ENCODE measurements at places on chromosomes 3 and 15.

DNA sequence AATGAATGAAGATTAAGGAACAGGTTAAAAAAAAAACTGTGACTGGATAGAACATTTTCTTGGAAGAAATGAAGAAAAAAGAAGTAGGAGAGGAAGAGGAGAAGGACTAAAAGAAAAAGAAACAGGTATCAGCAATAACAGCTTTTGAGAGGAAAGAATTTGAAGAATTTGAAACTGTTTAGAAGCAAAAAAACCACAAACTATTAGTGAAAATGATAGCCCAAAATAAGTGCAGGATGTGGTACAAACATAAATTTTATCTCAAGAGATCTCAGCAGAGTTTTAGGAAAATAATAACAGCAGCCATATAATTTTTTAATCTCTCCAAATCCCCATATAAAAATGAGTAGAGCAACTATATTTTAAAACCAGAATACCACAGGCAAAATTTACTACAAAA lies 8.8 kb upstream of the A4GNT start:
- DNase-seq: no peak

GRCh38 chr3:24498796-24499195 lies 4.1 kb upstream of the THRB start:
- DNase-seq: no peak

GRCh38 chr3:129461022-129461421 lies 21.0 kb downstream of the IFT122 start:
- no peak for DNase-seq

DNA sequence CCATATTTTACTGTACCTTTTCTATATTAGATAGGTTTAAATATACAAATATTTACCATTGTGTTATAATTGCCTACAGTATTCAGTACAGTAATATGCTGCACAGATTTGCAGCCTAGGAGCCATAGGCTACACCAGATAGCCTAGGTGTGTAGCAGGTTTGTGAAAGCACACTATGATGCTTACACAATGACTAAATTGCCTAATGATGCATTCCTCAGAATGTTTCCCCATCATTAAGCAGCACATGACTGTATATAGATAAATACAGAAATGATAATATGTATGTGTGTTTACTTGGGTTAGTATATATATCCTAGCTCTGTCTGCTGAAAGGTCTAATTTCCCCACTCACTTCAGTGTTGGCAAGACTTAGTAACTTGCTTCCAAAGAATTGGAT lies 65.8 kb downstream of the MYL3 start:
- DNase-seq: no peak

- no peak for DNase-seq
Measured at GRCh38 chr3:80079886-80080285, 312.1 kb upstream of the ROBO1 start.

GRCh38 chr3:186362988-186363387 lies 954 bp upstream of the DGKG start:
- no peak for DNase-seq

DNA sequence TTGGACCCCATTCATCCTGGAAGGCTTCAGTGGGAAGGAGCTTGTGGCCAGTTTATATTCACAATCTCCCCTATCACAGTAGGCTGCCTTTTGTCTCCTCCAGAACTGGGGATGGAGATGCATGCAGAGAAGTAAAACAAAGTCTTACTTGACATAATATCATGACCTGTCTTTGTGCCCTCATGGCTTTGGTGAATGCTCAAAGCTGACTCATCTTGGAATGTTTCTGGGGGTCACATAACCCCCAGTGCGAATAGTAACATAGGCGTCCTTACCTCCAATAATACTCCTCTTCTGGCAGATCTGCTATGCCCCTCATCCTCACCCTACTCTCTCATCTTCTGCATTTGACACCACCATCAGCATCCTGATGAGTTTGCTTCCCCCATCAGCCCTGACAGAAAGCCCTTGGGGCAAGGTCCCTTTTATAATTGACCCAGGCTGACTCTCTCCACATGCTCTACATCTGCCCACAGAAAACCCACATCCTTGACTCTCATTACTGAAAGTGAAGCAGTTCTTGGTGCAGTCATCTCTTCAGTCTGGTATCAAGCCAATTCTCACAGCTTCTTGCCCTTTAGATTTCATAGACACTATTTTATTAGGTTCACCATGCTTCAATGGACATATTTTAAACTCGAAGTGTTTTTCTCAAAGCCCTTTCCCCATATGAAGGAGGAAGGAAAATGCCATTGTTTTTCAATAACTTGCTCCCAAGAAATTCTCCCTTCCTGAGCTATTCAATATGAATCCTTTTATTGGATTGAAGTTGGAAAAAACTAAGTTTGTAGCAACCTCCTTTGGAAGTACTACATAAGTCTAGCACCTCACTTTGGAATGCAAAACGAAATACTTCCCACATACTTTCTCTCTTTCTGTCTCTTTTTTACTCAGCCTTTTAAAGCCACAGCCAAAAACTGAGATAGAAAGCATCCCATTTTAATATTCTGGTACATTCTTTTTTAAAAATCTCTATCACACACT lies 36.6 kb downstream of the OSTN start:
- DNase-seq: no peak

- no peak for DNase-seq
Measured at GRCh38 chr15:92902737-92903593, 2.8 kb downstream of the CHD2 start.

GRCh38 chr3:101632586-101632985 lies 44.3 kb downstream of the ZBTB11 start:
- DNase-seq: no peak
